Subcutaneous preadipocyte (primary cell): ENCODE measurements at places on chromosomes 2 and 18. TPM values are rescaled to one million over a fixed set of nuclear protein-coding genes. Genes with fewer than 3 reads are reported as not detected.

ID2 gene
- 26.6 and 31.6 TPM in 2 replicates for total RNA-seq

TRAPPC8 gene
- total RNA-seq: 36.7 and 45.4 TPM in 2 replicates

XIRP2 gene
- under 0.01 and 1.8 TPM in 2 replicates for total RNA-seq

FBXO36 gene
- 2.9 and 3.3 TPM in 2 replicates for total RNA-seq

AKAIN1 gene
- not detected in 2 replicates for total RNA-seq
